Stimulated activated CD4-positive, alpha-beta T cell treated with anti-CD3 and anti-CD28 coated beads, Interleukin-4, amount 100 ng/mL, for 24 hours (primary cell): ENCODE measurements at places on chromosomes 16 and 17.

GRCh38 chr17:48478224-48479013 is 48.4 kb upstream of the SKAP1 start:
- DNase-seq = peak; percentile 16

- DNase-seq = peak; percentile 65
These were observed 585 bp downstream of the AP1G1 start for GRCh38 chr16:71807905-71808592.

DNA sequence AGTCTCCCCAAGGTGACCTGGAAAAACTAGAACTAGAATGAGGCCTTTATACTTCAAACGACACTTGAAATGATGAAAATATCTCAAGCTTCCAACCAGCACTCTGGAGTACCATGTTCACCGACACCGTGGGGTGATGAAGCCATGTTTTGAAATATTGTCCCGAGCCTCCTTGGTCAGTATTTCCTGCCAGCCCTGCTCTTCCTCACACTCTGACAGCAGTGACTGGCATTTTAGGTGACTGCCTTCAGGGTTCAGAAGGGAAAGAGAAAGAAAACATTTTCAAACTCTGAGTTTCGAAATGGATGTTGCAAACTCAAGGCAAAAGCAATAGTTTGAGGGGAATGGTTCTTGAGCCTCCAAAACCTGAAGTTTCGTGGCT is 39.3 kb upstream of the IRX6 start:
- no peak for DNase-seq

DNA sequence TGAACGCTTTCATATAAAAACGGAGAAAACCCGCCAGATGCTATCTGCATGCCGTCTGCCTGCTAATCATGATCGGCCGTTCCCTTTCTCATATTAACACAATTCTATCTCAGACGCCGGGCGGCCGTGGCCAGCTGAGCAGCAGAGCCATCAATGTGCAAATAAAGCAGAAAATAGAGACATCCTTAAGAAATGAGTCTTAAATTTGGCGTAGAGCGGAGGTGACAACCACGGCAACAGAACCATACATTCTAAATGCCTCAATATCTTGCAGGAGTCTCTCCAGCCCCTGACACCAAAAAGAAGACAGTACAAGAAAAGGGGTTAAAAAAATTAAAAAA is 2.7 kb upstream of the IRX5 start:
- DNase-seq = no peak

DNA sequence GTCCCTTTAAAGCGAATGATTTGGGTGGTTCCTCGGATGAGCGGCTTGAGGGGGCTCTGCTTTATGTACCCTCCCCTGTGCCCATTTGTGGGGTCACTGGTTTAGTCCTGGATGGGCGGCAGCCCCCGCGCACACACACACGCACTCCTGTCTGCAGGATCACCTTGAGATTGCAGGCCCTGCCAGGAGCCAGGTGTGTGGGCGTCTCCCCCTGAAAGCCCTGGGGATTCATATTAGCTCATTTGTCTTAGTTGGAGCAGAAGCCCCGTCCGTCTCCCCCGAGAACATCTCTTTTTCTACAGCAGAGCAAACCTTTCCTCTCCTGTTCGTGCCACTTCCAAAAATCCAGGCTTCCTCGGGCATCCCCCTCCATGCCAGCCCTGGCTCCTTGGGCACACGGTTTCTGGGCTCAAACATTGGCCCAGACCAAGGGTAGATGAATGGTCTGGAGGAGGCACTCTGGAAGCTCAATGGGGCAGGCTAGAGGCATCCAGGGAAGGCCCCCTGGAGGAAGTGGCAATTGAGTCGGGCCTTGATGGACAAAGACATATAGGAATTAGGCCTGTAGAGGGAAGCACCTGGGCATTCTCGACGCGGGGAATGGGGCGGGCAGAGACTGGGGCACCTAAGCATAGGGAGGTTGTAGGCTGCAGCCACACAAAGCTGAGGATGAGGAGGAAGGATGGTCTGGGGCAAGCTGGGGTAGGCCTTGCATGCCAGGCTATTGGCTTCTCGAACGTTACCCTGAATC is 218.5 kb upstream of the GSE1 start:
- no peak for DNase-seq

- DNase-seq = no peak
These were observed 108.7 kb downstream of the VAT1L start for GRCh38 chr16:77897129-77897437.

GRCh38 chr17:74552037-74552436 is 6.1 kb upstream of the CD300C start:
- DNase-seq = no peak

GRCh38 chr16:66044556-66044955 is 321.9 kb upstream of the CDH5 start:
- DNase-seq = no peak

- no peak for DNase-seq
These were observed 59.3 kb upstream of the BRD7 start for GRCh38 chr16:50428116-50428515.

DNA sequence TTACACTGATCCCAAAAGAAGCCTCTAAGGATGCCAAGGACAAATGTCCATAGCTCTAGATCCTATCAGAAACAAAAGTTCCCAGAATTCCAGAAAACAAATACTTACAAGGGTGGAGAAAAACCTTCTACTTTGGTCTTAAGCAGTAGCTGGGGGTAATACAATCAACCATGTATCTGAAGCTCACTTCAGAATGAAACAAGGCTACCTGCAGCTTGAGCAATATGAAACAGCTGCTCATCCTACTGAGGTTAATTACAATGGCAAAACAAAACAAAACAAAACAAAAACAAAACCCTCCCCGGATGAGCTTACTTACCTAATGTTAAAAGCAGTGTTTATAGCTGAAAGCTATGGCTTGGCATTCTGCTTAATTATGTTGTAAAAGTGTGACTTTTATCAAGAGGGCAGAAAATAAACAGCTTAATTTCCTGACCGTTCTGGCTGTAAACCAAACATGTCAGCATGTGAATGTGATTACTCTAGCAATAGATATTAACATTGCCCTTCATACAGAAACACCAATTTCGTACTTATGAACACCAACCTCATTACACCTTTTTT is 10.5 kb downstream of the PDZD9 start:
- DNase-seq = no peak

DNA sequence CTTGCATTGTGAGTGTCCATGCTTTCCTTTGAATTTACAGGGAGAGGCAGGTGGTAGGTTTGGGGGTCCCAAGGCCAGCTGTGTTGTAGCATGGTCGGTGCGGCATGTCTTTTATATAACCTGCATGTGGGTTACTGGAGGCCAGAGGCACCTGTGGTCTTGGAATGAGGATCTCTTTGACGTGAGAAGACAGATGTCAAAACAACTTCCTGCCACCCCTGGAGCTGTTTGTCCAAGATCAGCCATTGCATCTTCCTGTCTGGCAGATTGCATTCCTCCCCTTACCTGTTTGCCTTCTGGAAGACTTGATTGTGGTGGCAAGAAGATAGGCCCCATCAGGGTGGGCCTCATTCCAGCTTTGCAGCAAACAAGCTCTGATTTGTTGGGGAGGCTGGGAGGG is 175.1 kb downstream of the MSI2 start:
- DNase-seq = no peak

GRCh38 chr17:77025781-77026180 is 115.0 kb upstream of the SEC14L1 start:
- no peak for DNase-seq

DNA sequence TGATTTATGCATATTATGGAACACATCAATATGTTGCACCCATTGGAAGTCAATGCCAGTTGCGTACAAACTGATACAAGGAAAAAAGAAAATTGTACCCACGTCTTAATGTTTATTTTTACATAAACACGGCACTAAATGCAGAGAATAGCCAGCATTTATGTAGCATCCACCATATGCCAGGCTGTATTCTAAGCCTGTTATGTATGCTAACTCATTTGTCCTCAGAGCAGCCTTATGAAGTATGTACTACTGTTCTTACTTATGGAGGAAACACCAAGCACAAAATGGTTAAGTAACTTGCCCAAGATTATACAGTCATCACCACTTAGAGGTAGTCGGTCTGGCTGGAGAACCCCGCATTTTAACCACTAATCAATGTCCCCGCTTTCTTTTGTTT is 837.9 kb upstream of the RBFOX1 start:
- no peak for DNase-seq

GRCh38 chr16:60279061-60279665 is 1545.0 kb upstream of the GOT2 start:
- DNase-seq = no peak

GRCh38 chr17:1617620-1618174 is 10.9 kb downstream of the SLC43A2 start:
- no peak for DNase-seq

GRCh38 chr16:73040136-73040535 is 7.8 kb downstream of the ZFHX3 start:
- DNase-seq = no peak

GRCh38 chr16:56399486-56399885 is 25.9 kb downstream of the AMFR start:
- DNase-seq = no peak

DNA sequence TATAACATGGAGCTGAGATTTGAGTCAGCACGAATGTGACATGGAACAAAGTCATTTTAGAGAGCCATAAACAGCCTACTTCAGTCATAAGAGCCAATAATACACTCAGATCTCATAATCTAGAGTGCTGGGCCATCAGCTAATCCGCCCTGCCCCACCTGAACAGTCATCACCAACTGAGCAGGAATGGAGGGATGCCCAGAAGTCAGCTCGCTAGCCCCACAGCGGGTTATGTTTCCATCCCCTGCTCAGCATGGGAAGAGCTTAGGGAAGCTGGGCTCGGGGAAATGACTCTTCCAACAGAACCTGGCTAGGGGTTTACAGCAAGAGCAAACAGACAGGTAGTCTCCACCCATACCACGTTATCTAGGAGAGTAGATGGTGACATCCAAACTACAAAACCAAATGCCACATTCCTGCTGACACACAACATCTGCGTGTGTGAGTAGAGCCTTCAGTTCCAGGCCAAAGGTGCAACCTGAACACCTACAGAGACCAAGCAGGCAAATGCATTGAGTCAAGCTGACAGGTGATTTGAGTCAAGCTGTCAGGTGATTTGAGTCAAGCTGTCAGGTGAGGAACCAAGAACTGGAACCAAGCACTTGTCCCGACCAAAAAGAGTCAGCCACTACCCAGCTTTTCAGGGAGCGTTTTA is 2.0 kb downstream of the TMEM11 start:
- no peak for DNase-seq

DNA sequence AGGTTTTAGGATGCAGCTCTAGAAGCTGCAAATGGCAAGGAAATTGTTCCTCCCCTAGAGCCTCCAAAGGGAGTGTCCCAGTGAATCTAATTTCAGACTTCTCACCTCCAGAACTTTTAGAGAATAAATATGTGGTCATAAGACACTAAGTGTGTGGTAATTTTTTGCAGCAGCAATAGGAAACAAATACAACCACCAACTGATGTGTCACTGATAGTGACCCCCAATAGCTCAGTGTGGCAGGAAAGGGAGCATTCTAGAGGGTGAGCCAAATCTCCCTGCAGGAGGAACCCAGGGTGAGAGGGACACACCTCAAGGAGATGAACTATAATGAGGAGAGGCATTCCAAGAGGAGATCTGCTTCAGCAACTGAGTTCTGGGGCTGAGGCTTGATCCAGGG is 4.1 kb downstream of the CCL4L2 start:
- no peak for DNase-seq

GRCh38 chr16:75957870-75958269 is 231.6 kb upstream of the CPHXL start:
- DNase-seq = no peak

GRCh38 chr16:48064971-48065370 is 90.8 kb downstream of the ABCC12 start:
- no peak for DNase-seq

DNA sequence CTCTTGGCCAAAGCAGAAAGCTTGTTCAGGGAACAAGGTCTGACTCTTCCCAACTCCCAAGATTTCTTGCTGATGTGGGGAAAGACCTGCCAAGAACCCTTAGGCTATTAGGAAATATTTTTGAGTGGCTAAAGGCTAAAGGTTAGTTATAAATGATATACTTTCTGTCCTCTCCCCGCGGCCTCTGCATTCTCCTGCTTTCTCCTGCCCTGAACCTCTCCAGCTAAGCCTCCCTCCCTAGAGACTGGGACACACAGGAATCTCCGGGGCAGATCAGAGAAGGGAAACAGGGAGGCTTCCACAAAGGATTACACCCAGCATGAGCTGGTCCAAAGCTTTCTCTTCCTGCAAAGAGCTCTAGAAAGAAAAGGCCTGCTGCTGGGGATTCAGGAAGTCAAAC is 2.3 kb downstream of the SLC43A2 start:
- no peak for DNase-seq

DNA sequence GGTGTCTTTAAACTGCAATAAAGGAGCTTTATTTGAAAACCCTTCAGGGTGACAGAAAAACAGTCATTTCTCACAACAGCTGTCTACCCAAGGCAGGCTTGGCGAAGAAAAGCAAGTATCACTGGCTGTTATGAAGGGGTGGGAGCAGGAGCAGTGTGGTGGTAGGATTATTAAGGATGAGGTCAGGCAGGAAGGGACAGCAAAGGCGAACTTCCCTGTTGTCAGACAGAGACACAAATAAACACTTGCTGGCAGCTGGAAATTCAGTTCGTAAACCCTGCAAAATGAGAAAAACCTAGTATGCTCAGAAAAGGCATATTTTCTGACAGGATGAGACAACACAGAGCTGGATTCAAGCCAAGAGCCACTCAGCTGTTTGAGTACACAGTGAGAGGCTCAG is 416.3 kb upstream of the CDH5 start:
- DNase-seq = no peak

- DNase-seq = no peak
These were observed 78.4 kb downstream of the ARHGAP44 start for GRCh38 chr17:12867726-12868125.

GRCh38 chr16:52460639-52461178 is 86.2 kb downstream of the TOX3 start:
- no peak for DNase-seq

- DNase-seq = no peak
These were observed 270.0 kb upstream of the PSMD7 start for GRCh38 chr16:74026373-74027281.

DNA sequence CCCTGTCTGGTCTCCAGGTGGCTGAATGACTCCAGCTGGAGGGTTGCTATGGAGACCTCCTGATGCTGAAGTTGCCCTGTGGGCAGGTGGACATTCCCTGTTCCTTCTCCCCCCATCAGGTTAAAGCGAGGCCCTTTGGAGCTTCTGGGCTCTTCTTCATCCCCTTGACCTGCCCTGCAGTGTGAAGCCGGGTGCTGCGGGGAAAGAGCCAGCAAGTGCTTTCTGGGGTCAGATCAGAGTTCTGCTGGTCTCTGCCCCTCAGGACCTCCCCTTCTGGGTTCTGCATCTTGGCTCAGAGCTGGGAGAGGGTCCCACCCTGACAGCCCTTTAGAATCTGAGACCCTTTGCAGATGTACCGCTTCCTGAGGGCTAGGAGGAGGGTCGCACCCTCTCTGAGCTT is 25.1 kb downstream of the NKD1 start:
- DNase-seq = no peak
